ENCODE measurements at places on chromosomes 3 and 15.

GRCh38 chr3:147729641-147730040 lies 320.5 kb downstream of the ZIC1 start:
- DNase-seq = no peak

GRCh38 chr3:66709532-66709931 lies 208.7 kb upstream of the LRIG1 start:
- DNase-seq = no peak

DNA sequence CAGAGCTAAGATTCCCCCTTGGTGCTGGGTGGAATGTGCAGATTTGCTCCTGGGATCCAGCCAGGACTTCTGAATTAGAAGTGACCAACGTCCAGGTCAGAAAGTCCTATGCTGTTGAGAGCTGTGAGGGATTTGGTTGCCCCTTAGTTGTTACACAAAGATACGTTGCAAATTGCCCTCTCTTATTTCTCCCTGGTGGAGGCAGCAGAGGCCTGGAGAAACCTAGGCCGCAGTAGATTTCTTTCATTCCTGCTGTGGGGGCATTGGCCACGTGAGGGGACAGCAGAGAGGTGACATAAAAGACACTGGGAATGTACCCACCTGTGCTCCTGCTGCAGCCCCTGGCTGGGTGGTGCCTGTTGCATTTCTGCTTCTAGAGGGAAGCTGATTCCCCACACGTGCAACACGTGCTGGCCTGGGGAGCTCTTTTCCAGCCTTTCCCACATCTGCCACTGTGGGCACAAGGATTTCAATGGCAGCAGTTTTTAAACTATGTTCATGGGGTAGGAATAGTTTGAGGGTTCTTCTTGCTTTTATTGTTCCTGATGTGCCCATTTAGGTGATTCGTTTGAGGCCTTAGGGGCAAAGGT lies 65.7 kb downstream of the SYNM start:
- no peak for DNase-seq

DNA sequence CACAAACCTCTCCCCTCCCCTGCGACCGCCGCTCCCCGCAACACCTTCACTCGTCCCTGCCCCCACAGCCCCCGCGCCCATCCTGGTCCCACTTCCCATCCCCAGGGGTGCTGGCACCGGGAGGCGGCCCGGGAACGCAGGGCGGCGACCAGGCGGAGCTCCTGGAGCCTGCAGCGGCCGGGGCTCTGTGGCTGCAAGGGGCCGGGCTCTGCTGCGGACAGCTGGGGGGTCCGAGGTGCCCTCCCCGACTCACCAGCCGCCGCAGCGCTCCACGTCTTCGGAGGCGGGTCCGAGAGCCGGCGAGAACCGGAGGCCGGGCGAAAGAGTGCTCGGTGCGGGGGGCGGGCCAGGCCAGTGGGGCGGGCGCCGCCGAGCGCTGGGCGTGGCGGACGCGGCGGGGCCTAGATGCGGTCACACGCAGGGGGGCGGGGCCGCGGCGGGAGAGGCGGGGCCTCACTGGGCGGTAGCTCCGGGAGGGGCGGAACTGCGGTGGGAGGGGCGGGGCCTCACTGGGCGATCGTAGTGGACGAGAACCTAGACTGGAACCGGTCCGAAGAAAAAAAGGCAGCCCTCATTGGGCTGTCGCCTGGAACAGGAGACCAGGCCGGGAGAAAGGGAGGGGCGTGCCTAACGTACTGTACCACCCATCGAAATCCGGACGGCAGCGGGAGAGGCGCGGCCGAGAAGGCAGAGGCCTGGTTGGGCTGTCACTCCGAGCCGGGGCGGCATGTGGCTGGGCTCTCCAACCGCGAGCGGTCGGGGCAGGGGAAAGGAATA lies at the start of gene ANO10:
TSS of gene ANO10 (minus strand) at position 356 of the 777 bp plus-strand sequence. CDS start 16,159 bp downstream, outside the sequence.
- DNase-seq = peak; percentile 91

GRCh38 chr3:61535826-61536225 lies 25.5 kb upstream of the PTPRG start:
- DNase-seq = no peak

DNA sequence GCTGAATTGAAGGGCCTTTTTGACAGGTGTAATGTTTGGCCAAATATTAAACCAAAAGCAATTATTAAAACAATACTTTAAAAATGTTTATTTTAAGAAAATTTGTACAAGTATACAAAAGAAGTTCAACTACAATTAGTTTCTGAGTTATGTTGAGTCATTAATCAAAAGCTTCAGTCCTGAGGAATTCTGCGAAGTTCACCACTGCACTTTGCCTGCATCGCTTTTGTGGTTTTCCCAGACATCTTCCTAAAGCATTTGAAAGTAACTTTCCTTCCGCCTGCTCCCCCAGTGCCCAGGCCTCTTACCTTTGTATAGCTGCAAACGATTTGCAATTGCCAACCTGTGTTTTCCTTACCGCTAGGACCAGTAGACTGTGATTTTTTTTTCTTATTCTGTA lies 69.5 kb downstream of the KCNAB1 start:
- DNase-seq = no peak

GRCh38 chr3:40768536-40768935 lies 243.8 kb downstream of the ZNF621 start:
- no peak for DNase-seq

- DNase-seq = no peak
These were observed 21.7 kb upstream of the AP4E1 start for GRCh38 chr15:50886611-50887345.

- no peak for DNase-seq
These were observed 311.5 kb upstream of the THBS1 start for GRCh38 chr15:39269352-39269751.

DNA sequence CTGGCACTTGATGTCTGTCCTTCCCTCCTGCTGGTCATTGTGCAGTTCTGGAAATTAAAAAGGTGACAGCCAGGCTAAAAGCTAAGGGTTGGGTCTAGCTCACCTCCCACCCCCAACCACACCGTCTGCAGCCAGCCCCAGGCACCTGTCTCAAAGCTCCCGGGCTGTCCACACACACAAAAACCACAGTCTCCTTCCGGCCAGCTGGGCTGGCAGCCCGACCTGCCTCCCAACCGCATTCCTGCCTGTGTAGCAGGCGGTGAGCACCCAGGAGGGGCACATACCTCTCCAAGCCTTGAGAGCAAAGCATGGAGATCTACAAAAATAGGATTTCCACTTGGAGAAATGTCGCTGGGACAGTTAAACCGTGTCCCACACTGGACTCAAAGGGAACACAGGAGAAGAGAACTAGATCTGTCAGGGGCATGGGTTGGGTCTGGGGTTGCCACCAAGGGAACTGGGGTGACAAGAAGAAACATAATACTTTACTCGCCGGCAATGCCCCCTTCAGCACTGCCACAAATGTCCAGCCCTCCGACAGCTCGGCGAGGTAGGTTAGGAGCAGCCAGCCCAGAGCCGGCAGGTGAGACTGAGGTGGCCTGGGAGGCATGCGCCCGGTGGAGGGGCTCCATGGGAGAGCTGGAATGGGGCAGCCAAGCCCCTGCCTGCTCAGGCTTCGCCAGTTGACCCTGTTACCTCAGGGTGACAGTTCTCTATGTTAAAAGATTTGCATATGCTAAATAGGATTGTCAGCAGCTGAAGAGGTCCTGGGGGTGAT lies 52.2 kb downstream of the EXOG start:
- no peak for DNase-seq

GRCh38 chr3:177640319-177640965 lies 443.2 kb upstream of the TBL1XR1 start:
- no peak for DNase-seq

GRCh38 chr15:92002666-92003065 lies 149.2 kb downstream of the SLCO3A1 start:
- DNase-seq = no peak

GRCh38 chr3:9069971-9070370 lies 106.7 kb upstream of the RAD18 start:
- no peak for DNase-seq

- DNase-seq = no peak
These were observed 49.9 kb upstream of the IGSF11 start for GRCh38 chr3:119084371-119085069.

DNA sequence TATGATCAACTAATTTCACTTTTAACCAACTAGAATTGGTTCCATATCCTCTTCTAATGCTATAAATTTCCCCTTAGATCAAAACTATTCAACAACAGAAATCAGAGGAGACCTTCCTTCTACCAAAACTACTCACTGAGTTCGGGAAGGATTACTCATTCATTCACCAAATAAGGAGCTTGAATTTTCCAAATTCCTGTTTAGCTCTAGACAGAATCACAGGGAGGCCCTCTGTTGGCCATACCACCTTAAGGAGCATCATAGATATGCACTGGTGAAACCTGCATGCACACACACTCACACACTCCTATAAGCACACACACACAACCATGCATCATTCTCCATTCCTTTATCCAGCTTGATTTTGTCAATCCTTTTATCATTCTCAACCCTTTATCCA lies 49.0 kb downstream of the SUCLG2 start:
- no peak for DNase-seq

DNA sequence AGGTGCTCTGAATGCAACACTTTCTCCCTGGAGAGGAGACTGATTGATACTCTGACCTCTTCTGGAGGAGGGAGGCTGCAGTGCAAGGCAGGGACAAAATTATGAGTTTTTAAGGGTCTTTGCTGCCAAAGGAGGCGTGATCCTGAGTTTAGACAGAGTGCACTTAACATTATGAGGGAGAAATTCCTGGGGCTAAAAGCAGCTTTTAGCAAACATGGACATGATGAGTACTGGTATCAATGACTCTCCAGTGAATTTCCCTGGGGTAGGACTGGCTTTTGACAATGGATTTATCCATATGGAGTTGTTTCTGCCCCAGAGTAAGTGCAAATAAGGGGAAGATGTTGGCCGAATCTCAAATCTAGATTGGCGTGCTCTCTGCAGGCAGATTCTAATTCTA lies 133.1 kb downstream of the THSD4 start:
- DNase-seq = no peak

DNA sequence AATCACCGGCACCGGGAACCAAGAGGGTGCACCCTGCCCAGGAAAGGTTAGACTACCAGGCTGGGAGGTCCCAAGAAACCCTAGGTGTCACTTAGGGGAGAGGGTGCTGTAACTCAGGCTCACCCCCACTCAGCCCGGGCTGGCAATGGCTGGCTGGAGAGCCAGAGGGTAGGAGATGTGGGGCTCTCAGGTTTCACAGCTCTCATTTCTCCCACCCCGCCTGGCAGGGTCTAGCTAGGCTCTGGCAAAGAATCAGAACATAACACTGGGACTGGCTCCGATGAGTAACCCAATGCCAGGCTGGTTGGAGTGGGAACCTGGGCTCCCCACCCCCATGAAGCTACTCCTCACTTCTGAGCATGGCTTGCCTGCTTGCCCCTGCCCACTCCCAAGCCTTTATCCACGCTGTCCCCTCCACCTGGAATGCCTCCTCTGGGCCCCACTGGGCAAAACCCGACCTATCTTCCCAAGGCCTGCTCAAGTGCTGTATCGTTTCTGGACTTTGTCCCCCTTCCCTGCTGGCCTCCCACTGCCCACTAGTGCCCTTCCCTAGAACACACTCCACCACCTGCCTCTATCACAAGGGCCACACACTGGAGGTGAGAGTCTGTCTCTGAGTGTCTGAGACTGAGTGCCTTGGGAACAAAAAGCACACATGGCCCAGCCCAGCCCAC lies 2.0 kb downstream of the CIB2 start:
- no peak for DNase-seq

DNA sequence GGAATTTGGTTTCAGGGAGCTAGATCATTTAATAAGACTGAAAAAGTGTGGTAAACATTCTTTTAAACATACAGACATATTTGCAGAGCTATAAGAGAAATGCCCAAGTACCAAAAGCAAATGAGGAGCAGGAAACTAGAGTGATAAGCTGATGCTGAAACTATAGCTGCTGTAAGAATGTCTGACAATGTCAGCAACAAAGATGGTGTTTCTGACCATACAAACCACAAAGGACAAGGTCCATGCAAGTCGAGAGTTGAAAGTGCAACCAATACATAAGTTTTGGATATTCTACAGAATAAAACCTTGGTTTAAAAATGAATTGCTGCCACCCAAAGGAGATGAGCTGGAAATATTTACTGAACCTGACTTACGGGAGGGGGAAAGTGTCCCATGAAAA lies 610.2 kb downstream of the TBL1XR1 start:
- DNase-seq = no peak

- DNase-seq = no peak
These were observed 304.4 kb downstream of the WDR72 start for GRCh38 chr15:53454843-53455721.

DNA sequence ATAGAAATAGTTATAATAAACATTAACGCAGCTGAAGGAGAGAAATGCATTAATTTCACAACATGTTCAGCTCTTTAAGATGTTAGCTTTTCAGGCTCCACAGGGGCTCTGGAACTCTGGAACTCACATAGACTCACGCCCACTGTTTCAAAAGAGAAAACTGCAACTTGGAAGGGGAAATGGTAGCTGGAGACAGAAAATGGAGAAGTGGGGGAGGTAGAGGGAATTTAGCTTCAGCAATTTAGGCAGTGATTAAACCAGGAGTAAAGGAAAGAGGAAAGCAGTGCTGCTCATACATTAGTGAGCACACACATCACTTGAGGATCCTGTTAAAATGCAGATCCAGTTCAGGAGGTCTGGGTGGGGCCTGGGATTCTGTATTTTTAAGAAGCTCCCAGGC lies 274.8 kb upstream of the TRIM42 start:
- no peak for DNase-seq

GRCh38 chr15:74598126-74598842 lies 17.4 kb upstream of the CLK3 start:
- peak; percentile 84 for DNase-seq

DNA sequence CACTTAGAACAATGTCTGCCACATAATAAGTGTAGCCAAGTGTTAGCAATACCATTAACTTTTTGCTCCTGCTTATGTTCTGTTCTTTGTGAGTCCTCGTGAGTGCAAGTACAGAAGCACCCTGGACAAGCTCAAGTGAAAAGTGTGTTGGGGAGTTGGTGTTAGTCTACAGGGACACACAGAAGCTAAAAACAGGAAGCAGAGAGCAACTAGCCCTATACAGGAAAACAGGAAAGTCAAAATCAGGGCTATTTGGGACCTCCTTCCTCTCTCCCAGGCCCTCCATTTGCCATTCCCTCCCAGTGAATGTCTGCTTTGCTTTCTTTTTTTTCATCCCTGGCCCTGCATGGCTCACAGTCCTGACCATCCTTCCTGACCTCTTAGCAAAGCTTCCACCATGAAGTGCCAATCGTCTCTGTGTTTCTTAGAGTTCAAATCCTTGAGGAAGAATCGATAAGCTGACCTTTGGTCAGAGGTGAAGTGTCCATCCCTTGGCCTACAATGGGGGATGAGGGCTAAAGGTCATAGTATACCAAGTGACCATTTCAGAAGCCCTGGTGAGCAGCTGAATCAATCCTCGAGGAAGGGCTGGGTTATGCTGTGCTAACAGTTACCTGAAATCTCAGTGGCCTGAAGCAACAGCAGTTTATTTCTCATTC lies 328.2 kb downstream of the SHQ1 start:
- DNase-seq = no peak

Data from effector CD4-positive, alpha-beta T cell (primary cell).